ENCODE measurements at places on chromosomes 1 and 21. TPM values are rescaled to one million over a fixed set of nuclear protein-coding genes. Genes with fewer than 3 reads are reported as not detected.
A peak's percentile ranks its signal among the peaks of the same experiment; 100 is the strongest.

GRCh38 chr1:150554086-150554452 is 4.9 kb downstream of the ADAMTSL4 start:
- H3K4me1 ChIP-seq: peaks cover 67% of the 10 kb centered on the region
- H3K27ac ChIP-seq: peak overlapping the region; percentile 95
- no peaks in the 10 kb centered on the region for H3K27me3 ChIP-seq
- peaks cover 34% of the 10 kb centered on the region for H3K36me3 ChIP-seq
- no peak for DNase-seq

DNA sequence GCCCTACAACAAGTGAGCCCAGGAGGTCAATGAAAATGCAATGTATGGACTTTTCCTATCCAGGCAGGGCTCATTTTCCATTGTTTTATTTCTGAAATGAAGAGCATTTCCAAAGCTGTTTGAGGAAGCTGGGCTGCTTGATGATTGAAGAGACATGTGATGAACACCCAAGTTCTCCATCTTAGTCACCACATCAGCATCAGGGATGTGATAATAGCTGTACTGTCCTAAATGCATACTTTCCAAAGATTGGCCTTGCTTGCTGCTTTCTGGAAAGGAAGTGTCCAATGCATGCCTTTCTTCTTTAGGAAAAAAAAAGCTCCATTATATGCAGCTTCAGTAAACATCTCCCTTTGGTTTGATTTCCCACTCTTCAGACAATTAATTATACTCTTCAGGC is 425.9 kb upstream of the RUNX1 start:
- no peak overlapping the region for H3K4me3 ChIP-seq
- H3K27me3 ChIP-seq: no peaks in the 10 kb centered on the region
- H3K27ac ChIP-seq: no peak overlapping the region
- no peak for DNase-seq

- H3K4me3 ChIP-seq: no peak overlapping the region
- H3K36me3 ChIP-seq: no peaks in the 10 kb centered on the region
- H3K27ac ChIP-seq: no peak overlapping the region
- DNase-seq: no peak
- no peaks in the 10 kb centered on the region for H3K4me1 ChIP-seq
- H3K27me3 ChIP-seq: no peaks in the 10 kb centered on the region
Measured at GRCh38 chr21:19328954-19329353, 925.4 kb upstream of the TMPRSS15 start.

The CKS1B gene
- 16.7 TPM for total RNA-seq
